ENCODE measurements at places on chromosomes 2 and 18. TPM values are rescaled to one million over a fixed set of nuclear protein-coding genes. Genes with fewer than 3 reads are reported as not detected.

The SP5 gene
- total RNA-seq = not detected

The DSEL gene
- total RNA-seq = 1.9 TPM

DNA sequence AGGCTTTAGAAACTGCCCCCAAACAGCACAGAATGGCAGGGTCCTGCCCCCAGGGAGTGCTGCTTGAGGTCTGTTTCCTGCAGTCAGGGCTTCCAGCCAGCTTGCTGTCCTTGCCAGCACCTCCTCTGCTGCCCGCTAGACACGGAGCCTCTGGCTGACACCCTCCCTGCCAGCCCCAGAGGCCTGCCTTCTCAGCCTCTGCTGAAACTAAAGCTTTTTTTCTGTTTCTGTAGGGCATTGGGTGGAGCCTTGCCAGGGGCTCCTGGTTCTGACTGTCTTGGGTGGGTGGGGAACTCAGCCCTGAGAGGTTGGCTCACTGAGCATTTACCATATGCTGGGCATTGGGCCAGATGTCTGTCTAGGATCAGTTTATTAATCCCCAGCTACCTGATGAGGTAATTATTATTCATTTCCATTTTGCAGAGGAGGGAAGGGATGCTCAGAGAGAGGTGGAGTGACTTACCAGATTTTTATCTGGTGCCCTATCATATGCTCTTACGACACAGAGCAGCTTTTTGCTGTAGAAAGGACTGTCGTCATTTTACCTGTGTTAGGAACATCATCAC lies 35.4 kb downstream of the INPP4A start:
- no peak for DNase-seq

The MERTK gene
- 0.30 TPM for total RNA-seq

DNA sequence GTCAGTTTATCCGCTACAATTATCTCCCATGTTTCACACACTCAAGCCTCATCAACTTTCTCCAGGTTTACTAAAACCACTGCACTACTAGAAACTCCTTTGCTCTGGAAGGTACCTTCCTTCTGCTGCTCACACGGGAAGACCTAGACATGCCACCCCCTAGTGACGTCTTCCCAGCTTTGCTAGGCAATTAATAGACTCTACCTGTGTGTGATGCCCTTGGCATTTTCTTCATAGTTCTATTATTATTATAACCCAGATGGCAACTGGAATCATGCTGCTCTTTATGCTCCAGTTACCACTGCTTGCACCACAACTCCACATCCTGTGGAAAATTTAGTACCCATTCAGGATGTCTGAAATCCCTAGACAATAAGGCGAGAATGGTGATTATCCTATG lies 42.4 kb downstream of the CACNB4 start:
- no peak for DNase-seq

The TFCP2L1 gene
- total RNA-seq = 1.0 TPM

GRCh38 chr2:1741851-1742250 lies 2.5 kb downstream of the PXDN start:
- no peak for DNase-seq

The IL18RAP gene
- 9.9 TPM for total RNA-seq

DNA sequence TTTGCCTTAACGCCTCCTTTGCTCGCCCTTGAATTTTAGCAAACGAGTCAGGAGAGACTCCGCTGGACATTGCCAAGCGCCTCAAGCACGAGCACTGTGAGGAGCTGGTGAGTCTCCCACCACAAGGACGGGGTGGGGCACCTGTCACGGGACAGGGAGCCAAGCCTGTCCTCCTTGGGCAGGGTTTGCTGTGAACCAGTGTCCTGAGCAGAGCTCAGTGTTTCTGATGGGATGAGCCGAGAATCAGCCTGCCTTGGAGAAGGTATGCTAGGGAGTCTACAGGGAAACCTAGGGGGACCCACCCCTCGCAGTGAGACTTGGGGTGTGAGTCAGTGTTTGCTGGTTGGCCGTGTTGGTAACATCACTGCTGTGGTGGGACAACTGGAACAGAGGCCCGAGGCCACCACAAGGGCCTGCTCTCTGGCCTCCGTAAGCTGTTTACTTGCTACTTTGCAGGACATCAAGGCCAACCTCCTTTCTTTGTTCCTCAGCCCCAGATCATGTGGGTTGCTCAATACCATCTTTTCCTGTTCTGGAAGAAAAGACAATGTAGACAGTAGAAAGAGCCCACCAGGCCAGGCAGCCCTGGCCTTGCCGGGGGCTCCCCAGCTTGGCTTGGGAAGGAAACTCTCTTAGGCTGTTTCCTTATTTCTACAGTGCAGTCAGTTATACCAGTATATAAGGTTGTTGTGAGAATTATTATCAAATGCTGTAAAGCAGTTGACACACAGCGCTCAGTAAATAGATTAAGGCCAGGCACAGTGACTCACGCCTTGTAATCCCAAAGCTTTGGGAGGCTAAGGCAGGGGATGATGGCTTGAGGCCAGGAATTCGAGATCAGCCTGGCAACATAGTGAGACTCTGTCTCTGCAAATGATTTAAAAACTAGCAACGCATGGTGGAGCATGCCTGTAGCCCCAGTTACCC lies 42.4 kb downstream of the ITGB1BP1 start:
- no peak for DNase-seq

- no peak for DNase-seq
Observed at GRCh38 chr2:49794396-49794795, 640.1 kb upstream of the FSHR start.

GRCh38 chr18:4276953-4277585 lies 178.0 kb downstream of the DLGAP1 start:
- DNase-seq = no peak

The AQP12B gene
- not detected for total RNA-seq

- no peak for DNase-seq
Observed at GRCh38 chr2:33509908-33510585, 33.6 kb downstream of the RASGRP3 start.

Measured in T-cell (primary cell).